Naive B cell (primary cell): ENCODE measurements at places on chromosomes 12 and 14.

DNA sequence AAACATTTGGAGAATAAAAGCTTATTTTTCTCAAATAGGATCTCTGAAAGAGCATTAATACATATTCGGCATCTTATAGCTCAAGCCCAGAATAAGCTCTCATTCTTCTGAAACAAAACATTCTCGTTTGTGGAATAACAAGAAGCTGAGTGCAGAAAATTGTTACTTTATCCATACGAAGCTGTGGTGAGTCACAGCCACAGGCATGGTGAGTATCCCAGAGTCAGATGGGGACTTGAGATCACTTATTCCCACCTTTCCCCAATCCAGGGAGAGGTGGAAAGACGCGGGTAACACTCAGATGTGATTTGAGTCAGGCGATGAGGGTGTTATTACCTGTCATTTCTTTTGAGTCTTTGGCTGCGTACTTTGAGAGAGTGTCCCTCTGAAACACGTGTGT lies 214.6 kb upstream of the TMEM132C start:
- no peaks in the 10 kb centered on the region for H3K27me3 ChIP-seq
- H3K27ac ChIP-seq, result no peak overlapping the region
- no peaks in the 10 kb centered on the region for H3K36me3 ChIP-seq
- H3K4me1 ChIP-seq, result no peaks in the 10 kb centered on the region

DNA sequence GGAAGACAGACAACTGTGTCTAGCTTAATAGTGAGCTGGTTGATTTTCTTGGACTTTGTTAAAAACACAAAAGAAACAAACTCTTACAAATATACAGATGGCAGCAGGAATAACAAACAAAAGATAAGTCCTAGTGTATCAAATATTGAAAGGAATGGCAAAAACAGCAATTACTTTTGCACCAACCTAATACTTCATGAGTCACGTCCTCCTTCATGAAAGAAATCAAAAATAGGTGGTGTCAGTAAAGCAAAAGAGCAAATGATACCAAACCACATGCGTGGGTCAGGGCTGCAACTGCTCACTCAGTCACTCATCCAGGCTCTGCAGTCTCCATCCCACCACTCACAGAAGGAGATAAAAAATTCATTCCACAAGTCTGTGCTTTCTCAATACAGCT lies 11.8 kb downstream of the ATG14 start:
- H3K27ac ChIP-seq, result no peak overlapping the region
- no peak for DNase-seq
- H3K36me3 ChIP-seq, result peaks cover 12% of the 10 kb centered on the region

DNA sequence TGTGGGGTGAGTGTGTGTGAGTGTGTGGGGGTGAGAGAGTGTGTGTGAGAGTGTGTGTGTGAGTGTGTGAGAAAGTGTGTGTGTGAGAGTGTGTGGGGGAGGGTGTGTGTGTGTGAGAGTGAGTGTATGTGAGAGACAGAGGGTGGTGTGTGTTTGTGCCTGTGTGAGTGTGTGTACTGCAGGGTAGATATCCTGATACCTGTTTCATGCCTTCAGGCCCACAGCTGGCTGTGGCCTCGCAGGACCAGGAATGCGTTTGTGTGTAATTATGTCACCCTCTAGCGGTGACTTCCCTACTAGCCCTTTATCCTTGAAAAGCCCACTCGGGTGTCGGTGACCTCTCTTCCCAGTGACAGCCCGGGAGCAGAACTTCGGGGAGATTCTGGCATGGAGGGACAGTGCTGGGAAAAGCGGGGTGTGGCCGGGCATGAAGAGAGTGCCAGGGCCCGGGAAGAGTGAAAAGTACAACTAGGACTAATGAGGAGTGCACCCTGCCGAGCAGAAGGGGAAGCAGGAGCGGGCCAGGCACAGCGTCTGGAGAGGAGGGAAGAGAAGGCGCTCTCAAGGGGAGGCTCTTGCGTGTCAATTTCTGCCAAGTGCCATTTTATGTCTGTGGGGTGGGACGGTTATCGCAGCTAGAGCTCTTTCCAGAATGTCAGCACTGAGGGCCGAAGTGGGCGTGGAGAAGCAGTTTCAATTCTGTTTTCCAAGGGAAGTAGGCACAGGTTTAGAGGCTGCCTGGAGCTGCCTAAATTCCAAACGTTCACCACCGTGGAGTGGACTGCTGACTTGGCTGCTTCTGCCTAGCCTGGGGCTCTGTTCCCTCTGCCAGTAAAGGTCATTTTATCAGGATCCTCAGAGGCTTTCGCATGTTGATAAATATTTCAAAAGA lies 11.0 kb upstream of the FBXL14 start:
- H3K27ac ChIP-seq, result peak overlapping the region; percentile 67
- H3K36me3 ChIP-seq, result no peaks in the 10 kb centered on the region
- peaks cover 30% of the 10 kb centered on the region for H3K4me1 ChIP-seq
- H3K4me3 ChIP-seq, result peak overlapping the region; percentile 95
- H3K27me3 ChIP-seq, result no peaks in the 10 kb centered on the region

- peak overlapping the region; percentile 39 for H3K27ac ChIP-seq
- H3K4me1 ChIP-seq, result peaks cover 17% of the 10 kb centered on the region
- no peak for DNase-seq
- H3K27me3 ChIP-seq, result peaks cover 8% of the 10 kb centered on the region
Measured at GRCh38 chr14:101704140-101704539, 57.4 kb upstream of the PPP2R5C start.

DNA sequence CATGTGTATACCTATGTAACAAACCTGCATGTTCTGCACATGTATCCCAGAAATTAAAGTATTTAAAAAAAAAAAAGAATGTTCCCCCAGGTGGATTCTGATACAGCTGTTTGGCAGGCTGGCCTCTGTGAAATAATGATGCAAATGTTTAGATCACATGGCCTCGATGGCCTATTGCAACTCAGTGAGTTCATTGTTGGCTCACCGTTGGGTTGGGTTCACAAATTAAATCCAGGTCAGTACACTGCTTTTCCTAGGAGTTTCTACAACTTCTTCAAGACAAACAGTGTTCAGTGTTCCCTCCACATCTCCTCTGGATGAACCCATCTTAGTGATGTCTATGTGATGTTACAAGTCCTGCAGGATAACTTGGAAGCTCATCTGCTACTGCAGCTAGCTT lies 58.3 kb upstream of the STXBP6 start:
- H3K27me3 ChIP-seq, result peaks cover 10% of the 10 kb centered on the region
- DNase-seq, result no peak
- no peaks in the 10 kb centered on the region for H3K36me3 ChIP-seq
- no peak overlapping the region for H3K4me3 ChIP-seq

GRCh38 chr12:11673666-11674461 lies 24.4 kb downstream of the ETV6 start:
- no peak overlapping the region for H3K27ac ChIP-seq
- H3K36me3 ChIP-seq, result peaks cover 3% of the 10 kb centered on the region
- H3K4me1 ChIP-seq, result peaks cover 72% of the 10 kb centered on the region
- H3K27me3 ChIP-seq, result no peaks in the 10 kb centered on the region

DNA sequence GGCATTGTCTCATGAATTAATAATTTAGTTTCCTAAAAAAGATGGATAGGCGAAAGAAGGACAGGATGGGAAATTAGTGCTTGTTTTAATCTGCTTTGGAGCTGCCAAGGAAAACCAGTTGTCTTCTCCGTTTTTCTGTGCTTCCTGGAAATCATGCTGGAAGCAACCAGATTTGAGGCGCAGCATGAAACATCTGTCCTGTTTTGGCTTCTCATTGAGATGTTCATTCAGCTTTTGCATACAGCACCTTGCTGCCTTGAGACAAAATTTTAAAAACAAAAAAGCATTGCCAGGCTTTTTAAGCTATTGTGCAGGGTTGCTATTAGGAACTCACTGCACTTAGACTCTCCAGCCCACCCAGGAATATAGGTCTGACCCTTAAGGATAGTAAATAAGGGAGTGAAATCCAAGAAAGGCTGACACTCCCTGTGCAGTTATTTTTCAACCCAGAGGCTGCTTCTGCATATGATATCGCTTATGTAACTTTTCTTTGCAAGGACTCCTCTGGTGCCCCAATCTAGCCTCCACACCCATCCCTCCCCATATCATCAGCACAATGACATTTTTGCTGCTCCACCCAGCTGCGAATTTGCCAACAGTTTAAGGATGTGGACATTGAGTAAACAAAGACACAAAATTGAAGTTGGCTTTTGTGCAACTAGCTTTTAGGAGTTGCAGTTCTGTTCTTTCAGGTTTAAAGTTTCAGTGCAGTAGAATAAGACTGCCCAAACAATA lies 46.9 kb upstream of the MDM1 start:
- no peak for DNase-seq
- H3K4me1 ChIP-seq, result peaks cover 1% of the 10 kb centered on the region
- H3K4me3 ChIP-seq, result no peak overlapping the region
- H3K27me3 ChIP-seq, result peaks cover 16% of the 10 kb centered on the region
- no peak overlapping the region for H3K27ac ChIP-seq

DNA sequence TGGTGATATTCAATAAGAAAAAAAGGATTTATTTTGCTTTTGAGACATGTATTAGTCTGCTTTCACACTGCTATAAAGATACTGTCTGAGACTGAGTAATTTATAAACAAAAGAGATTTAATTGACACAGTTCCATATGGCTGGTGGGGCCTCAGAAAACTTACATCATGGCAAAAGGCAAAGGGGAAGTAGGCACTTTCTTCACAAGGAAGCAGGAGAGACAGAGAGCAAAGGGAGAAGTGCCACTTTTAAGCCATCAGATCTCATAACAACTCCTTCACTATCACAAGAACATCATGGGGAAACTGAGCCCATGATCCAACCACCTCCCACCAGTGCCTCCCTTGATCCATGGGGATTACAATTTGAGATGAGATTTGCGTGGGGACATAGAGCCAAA lies 43.9 kb downstream of the BHLHE41 start:
- DNase-seq, result no peak
- no peaks in the 10 kb centered on the region for H3K27me3 ChIP-seq
- H3K27ac ChIP-seq, result no peak overlapping the region
- H3K4me1 ChIP-seq, result no peaks in the 10 kb centered on the region

- no peaks in the 10 kb centered on the region for H3K27me3 ChIP-seq
- no peak for DNase-seq
- peaks cover 2% of the 10 kb centered on the region for H3K4me1 ChIP-seq
- H3K36me3 ChIP-seq, result no peaks in the 10 kb centered on the region
Measured at GRCh38 chr12:51205350-51205749, 12.5 kb downstream of the POU6F1 start.

GRCh38 chr14:88245321-88245720 lies 77.7 kb downstream of the KCNK10 start:
- H3K36me3 ChIP-seq, result no peaks in the 10 kb centered on the region
- no peaks in the 10 kb centered on the region for H3K4me1 ChIP-seq
- H3K4me3 ChIP-seq, result no peak overlapping the region
- no peak for DNase-seq
- H3K27me3 ChIP-seq, result peaks cover 8% of the 10 kb centered on the region

DNA sequence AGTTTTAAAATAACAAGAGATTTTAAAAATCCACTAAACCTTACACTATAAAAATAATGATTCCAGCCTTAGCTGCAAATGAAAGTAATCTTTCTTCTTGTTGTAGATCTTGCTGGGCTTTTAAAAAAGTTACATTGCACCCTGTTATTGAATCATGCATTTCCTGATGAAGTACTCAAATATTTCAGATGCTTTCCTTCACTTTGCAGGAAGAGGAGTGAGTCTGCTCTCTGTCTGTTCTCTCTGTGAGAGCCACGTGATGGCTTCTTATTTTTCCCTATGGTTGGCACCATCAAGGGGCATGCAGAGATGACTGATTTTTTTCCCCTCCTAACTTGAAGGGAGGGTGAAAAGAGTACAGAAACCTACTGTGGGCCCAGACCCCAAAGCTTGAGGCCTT lies 262.7 kb downstream of the ATP23 start:
- peak overlapping the region; percentile 48 for H3K27ac ChIP-seq
- peaks cover 50% of the 10 kb centered on the region for H3K4me1 ChIP-seq
- H3K27me3 ChIP-seq, result no peaks in the 10 kb centered on the region
- H3K36me3 ChIP-seq, result peaks cover 9% of the 10 kb centered on the region
- DNase-seq, result no peak

DNA sequence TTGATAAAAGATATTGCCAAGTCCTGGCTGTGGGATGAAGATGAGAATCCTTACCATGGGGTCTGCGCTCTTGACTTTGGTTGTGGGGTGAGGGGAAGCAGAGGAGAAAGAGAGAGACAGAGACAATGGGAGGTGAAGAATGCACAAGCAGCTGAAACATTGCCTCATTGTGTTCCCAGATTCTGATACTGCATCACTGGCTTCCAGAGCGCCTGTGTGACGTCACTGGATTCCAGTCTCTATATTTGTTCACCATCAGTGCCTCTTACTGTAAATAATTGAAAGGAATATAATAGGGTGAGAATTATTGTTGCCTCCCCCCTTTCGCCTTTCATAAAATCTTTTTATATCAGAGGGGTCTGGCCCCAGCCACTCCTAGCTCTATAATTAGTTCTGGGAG lies 188.9 kb upstream of the NTF3 start:
- H3K36me3 ChIP-seq, result no peaks in the 10 kb centered on the region
- H3K4me3 ChIP-seq, result no peak overlapping the region
- H3K27ac ChIP-seq, result no peak overlapping the region
- H3K4me1 ChIP-seq, result no peaks in the 10 kb centered on the region
- no peak for DNase-seq
- H3K27me3 ChIP-seq, result no peaks in the 10 kb centered on the region

- no peak overlapping the region for H3K27ac ChIP-seq
- H3K4me1 ChIP-seq, result peaks cover 5% of the 10 kb centered on the region
- DNase-seq, result no peak
- no peaks in the 10 kb centered on the region for H3K27me3 ChIP-seq
Measured at GRCh38 chr12:12445882-12446181, 89.0 kb downstream of the BORCS5 start.

GRCh38 chr12:78407722-78408121 lies 456.9 kb upstream of the SYT1 start:
- no peaks in the 10 kb centered on the region for H3K27me3 ChIP-seq
- H3K4me3 ChIP-seq, result no peak overlapping the region
- H3K4me1 ChIP-seq, result no peaks in the 10 kb centered on the region
- no peak overlapping the region for H3K27ac ChIP-seq

DNA sequence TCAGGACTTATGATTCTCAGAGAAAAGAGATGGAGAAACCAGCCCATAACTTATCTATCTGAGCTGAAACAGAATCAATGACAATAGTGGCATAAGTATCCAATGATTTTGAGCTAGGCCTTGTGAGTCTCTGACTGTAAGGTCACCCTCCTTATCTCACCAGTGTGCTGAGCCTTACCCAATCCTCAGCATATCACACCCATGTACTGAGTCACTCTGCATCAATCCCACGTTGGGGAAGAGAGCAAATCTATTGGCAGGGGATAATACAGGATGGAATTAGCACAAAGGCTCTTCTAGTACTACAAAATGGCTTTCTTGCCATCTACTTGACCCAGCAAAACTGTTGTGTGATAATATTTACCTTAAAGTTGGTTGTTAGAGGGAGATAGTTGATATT lies 997.8 kb downstream of the NRXN3 start:
- DNase-seq, result no peak
- H3K4me1 ChIP-seq, result no peaks in the 10 kb centered on the region
- no peak overlapping the region for H3K4me3 ChIP-seq
- H3K27ac ChIP-seq, result no peak overlapping the region
- no peaks in the 10 kb centered on the region for H3K36me3 ChIP-seq

DNA sequence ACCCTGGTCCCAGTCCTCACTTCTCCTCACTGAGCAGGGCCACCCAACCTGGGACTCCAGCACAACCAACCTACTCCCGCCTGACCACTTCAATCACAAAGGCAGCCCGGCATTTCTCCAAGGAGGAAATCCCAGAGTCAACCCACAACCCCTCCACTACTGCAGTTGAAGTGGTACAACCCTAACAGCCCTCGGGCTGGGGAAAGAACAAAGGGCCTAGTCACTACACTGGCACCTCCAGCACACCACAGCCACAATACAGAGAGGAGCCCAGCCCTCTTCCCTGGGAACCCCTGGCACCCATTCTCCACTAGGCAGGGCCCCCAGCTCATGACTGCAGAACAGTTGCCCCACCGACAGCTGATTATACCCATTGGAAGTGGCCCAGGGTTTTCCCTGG lies 13.7 kb upstream of the OR5AU1 start:
- DNase-seq, result no peak
- H3K27me3 ChIP-seq, result peaks cover 68% of the 10 kb centered on the region
- H3K4me3 ChIP-seq, result no peak overlapping the region
- no peaks in the 10 kb centered on the region for H3K36me3 ChIP-seq
- H3K27ac ChIP-seq, result no peak overlapping the region
